ENCODE measurements at places on chromosomes 7 and 10. TPM values are rescaled to one million over a fixed set of nuclear protein-coding genes. Genes with fewer than 3 reads are reported as not detected.

NKX1-2 gene
- total RNA-seq = not detected

SFRP4 gene
- 0.16 TPM for total RNA-seq

MMP21 gene
- total RNA-seq = not detected

PRPF18 gene
- 19.2 TPM for total RNA-seq

DUS4L gene
- total RNA-seq = 7.9 TPM

GIMAP5 gene
- total RNA-seq = not detected

OGA gene
- 127 TPM for total RNA-seq

ASB10 gene
- total RNA-seq = not detected
